ENCODE measurements at places on chromosomes 12 and 14.

DNA sequence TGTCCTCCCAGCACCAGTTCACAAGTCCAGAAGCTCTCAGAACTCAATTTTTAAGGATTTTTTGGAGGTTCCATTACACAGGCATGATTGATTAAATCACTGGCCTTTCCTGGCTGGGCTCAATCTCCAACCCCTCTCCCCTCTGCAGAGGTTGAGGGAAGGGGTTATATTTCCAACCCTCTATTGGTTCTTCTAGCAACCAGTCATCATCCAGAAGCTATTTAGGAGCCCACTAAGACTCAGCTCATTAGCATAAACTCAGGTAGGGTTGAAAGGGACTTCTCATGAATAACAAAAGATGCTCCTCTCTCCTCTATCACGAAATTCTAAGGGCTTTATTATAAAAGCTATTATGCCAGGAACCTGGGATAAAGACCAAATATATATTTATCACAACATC is 41.5 kb downstream of the SPPL3 start:
- DNase-seq = no peak

DNA sequence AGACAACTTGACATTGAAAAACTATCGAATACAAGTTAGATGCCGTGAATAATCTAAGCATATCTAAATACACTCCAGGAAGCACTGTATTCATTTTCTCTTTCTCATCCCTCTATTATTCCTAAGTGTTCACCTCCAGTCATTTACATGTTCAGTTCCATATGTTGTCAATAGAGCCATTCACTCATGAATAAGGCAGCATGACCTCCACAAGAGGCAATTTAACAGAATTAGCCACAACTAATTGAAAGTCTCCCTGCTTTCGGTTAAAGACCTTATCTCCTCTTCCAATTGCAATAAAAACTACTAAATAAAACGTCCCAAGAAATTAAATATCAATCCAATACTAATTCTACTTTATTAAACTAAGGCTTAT is 1.8 kb downstream of the LRIG3 start:
- no peak for DNase-seq

- DNase-seq = no peak
These were observed 22.2 kb upstream of the BEGAIN start for GRCh38 chr14:100609331-100609870.

GRCh38 chr12:22051114-22051698 is 5.2 kb downstream of the CMAS start:
- no peak for DNase-seq

DNA sequence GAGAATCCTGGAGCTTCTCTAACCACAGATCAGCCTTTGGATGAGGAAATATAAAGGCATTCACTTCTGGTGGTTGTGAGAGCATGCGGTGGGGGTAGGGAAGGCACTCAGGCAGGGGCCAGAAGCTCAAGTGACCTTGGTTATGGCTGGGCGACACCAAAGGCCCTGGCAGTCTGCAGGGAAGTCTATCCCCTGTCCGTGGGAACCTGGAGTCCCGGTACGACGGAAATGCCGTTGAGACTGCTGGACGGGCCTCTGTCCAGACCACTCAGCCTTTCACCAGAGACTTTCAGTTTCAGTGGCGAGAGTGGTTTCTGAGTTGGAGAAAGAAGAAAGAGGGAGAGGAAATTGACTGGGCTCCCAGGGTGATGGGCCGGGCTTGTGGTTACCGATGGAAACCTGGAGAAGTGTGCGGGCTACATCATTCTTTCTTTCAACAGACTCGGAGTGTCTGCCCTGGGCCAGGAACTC is 20.9 kb downstream of the ISCA2 start:
- no peak for DNase-seq

- no peak for DNase-seq
These were observed 53.7 kb downstream of the KCTD10 start for GRCh38 chr12:109423392-109423791.

GRCh38 chr14:49769171-49769570 is 1.2 kb downstream of the KLHDC2 start:
- DNase-seq = no peak

DNA sequence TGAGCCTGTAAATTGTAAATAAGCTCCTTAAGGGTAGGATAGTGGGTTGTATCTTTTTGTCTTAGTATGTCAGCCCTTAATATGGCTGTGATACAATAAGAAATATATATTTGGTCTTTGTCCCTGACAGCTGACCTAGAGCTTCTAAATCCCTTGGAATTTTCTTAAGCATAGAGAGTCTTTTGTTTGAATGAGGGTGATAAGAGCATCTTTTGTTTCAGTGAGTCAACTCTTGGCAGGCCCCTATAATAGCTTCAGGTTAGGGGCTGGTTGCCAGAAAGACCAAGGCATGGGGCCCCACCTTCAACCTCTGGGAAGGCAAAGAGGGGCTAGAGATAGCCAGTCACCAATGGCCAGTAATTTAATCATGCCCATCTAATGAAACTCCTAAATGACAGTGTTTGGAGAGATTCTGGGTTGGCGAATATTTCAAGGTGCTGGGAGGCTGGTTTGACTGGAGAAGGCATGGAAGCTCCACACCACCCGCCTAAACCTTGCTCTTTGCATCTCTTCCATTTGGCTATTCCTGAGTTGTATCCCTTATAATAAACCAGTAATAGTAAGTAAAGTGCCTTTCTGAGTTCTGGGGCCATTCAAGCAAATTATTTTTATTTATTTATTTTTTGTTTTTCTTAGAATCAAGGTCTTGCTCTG is 10.5 kb downstream of the PALS1 start:
- no peak for DNase-seq

DNA sequence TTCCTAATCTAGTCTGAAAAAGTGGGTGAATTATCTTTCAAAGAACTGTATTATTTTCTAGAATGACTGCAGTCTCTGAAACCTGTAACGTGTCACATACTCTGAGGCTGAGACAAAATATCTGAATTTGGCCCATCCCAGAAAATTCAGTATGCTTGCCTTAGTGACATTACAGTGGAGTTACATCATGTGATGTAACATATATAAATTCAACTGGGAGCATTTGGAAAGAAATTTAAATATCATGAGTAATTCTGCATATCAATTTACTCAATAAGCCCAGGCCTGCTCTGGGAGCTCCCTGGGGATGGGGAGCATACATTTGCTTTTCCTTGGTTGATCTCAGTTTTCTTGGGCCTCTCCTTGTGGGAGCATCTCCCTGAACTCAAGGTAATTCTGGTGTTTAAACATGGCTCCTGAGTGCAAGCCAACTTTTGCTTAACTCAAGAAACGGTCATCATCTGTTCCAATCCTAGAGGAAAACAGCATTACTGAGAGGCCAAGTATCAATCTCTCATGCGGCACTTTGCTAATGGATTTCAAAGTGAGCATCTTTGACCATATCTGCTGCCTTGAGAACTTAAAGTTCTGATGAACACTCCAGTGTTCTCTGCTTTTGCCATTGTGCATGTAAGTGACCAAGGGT is 54.4 kb downstream of the AKAP6 start:
- no peak for DNase-seq

GRCh38 chr12:124292385-124292784 is 2.5 kb upstream of the RFLNA start:
- DNase-seq = no peak

GRCh38 chr14:78028471-78028870 is 141.7 kb upstream of the NRXN3 start:
- no peak for DNase-seq

GRCh38 chr12:131597333-131597732 is 113.6 kb upstream of the SFSWAP start:
- no peak for DNase-seq

GRCh38 chr12:105949391-105949790 is 189.4 kb downstream of the NUAK1 start:
- DNase-seq = no peak

GRCh38 chr12:94856324-94856723 is 147.2 kb downstream of the NDUFA12 start:
- no peak for DNase-seq

GRCh38 chr12:115574826-115575225 is 702.7 kb downstream of the MED13L start:
- DNase-seq = no peak

GRCh38 chr14:58738189-58738836 is 100.6 kb downstream of the DACT1 start:
- no peak for DNase-seq

DNA sequence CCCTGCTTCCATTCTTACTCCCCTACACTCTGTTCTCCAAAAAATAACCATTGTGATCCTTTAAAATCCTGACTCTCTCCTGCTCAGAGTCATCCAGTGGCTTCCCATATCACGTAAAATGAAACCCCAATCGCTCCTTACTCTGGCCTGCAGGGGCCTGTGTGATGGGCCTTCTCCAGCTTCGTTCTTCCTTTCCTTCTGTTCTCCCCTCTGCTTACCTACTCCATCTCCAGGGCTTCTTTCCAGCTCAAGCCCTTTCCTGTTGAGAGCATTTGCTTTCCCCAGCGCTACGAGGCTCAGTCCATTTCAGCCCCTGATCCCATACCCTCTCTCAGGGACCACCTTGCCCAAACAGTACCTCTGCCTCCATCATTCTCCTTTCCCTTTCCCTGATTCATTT is 144.4 kb upstream of the ARHGAP5 start:
- DNase-seq = no peak

GRCh38 chr12:46661110-46661845 is 164.5 kb downstream of the SLC38A4 start:
- peak; percentile 78 for DNase-seq

DNA sequence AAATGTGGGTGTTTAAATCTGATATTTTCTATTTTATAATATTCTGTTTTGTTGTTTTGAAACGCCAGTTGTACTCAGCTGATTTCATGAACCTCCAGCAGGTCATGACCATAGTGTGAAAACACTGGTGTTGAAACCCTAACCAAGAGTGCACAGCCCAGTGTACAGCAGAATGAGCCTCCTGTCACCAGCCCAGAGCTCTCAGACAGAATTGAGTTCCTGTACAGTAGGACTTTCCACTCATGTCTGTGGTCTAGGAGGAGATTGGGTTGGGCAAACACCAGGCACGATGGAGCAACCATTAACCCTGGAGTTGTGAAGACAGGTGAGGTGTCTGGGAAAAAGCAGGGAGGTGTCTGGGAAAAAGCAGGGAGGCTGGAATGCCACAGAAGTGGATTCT is 908.8 kb downstream of the VRK1 start:
- no peak for DNase-seq

DNA sequence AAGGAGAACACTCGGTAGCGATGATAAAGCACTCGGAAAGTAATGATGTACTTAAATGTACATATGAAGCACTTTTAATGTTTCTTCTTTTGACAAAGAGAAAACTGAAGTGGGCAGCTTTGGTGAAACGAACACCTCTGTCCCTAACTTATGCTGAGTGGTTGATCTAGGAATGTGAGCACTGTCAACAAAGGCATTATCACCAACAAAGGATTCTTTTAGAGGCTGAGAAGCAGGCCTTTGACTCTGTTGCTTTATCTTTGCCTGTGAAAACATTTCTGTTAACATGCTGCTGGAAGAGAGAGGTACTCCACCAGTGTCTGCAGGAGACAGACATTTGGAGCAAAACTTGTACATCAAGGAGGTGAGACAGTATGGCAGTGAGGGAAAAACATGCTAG is 103.2 kb upstream of the VRK1 start:
- DNase-seq = no peak

- DNase-seq = no peak
These were observed 907 bp upstream of the LRIG3 start for GRCh38 chr12:58920961-58921861.

- DNase-seq = no peak
These were observed 160.8 kb upstream of the GZMB start for GRCh38 chr14:24794644-24795305.

DNA sequence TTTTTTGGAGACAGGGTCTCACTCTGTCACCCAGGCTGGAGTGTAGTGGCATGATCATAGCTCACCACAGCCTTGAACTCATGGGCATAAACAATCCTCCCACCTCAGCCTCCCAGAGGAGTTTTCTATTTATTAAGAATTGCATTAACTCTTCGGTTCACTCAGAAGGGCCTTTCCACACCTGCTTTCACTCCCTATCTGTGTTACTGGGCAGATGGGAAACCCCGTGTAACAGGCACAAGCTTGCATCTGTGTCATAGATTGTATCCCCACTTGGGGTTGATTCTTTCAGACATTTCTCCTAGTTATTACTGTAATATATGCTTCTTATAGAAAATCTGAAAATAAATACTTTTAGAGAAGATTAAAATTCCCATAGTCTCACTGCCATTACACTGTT is 38.7 kb downstream of the STX2 start:
- DNase-seq = no peak

DNA sequence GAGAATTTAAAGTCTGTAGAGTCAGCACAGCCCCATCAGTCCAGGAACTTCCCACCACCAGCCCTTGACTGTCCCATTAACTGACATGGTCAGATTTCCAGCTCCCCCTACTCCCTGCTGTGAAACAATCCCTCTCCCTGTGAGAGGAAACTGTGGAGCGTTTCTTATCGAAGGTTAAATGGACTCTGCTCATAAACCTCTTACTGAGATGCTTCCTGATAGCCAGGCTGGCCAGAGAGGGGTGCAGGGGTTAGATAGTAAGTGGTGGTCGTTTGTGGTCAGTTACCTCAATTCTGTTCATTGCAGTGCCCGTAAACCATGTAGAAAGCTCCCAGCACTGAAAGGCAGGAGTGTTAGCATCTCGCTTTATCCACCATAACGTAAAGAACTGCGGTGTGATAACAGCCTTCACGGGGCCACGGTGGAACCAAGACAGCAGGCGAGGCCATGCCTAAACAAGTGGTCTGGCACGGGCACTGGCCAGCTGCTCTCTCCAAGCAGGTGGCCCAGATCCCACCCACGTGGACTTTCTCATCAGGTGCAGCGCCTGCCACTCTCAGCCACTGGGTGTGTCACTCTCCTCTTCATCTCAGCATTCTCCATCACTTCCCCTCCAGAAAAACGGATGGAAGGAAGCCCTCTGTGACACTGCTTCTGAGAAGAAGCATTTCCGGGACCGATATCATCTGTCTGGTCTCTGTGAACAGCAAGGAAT is 102.2 kb downstream of the FBXL14 start:
- DNase-seq = no peak

GRCh38 chr12:118536306-118536906 is 160.1 kb downstream of the SUDS3 start:
- no peak for DNase-seq

GRCh38 chr14:94374116-94374515 is 14.3 kb downstream of the SERPINA1 start:
- no peak for DNase-seq

GRCh38 chr12:71142016-71142415 is 15.8 kb downstream of the TSPAN8 start:
- no peak for DNase-seq

- DNase-seq = no peak
These were observed 58.7 kb downstream of the ST8SIA1 start for GRCh38 chr12:22275843-22276242.

DNA sequence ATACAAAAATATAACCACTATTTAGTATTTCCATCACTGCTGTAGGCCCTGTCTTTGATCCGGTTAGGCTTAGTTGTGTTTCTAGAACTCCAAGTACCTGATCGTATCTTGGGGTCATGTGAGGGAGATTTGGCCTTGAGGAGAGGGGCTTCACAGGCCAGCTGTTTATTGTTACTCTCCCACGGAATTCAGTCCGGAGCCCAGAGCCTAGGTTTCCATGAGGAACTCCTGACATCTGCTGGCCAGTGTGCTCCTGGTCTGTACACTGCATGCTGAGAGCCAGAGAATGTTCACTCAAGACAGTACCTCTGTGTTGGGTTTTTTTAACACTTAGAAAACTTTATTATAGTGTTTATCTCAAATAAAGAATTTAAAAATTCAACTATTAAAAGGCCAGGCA is 341.0 kb upstream of the TMEM132C start:
- DNase-seq = peak; percentile 56

- DNase-seq = no peak
These were observed 54.8 kb upstream of the FLRT2 start for GRCh38 chr14:85475113-85475512.

- DNase-seq = no peak
These were observed 61.7 kb upstream of the PTHLH start for GRCh38 chr12:28034271-28034670.
